Activated CD4-positive, alpha-beta T cell treated with anti-CD3 and anti-CD28 coated beads for 4 hours (primary cell): ENCODE measurements at places on chromosomes 11 and 22.
A peak's percentile ranks its signal among the peaks of the same experiment; 100 is the strongest.

DNA sequence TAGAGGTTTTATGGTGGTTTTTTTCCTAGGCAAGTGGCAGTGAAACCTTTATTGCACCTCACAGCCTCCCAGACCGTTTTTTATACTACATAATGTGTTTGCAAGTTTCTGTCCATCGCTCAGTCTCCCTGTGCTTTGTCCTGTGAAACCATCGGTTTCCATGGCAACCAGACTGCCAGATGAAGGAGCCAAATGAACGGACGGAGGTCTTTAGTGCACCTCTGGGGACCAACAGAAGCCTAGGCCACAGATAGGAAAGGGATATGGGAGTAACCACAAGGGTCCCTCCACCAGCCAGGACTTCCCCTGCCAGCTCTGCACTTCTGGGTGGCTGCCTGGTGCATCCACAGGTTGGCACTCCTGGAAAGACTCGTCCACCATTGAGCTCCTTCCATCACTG lies 165.0 kb downstream of the CHST1 start:
- DNase-seq = no peak

GRCh38 chr11:18706330-18707243 lies 8.0 kb downstream of the TMEM86A start:
- peak; percentile 57 for DNase-seq

DNA sequence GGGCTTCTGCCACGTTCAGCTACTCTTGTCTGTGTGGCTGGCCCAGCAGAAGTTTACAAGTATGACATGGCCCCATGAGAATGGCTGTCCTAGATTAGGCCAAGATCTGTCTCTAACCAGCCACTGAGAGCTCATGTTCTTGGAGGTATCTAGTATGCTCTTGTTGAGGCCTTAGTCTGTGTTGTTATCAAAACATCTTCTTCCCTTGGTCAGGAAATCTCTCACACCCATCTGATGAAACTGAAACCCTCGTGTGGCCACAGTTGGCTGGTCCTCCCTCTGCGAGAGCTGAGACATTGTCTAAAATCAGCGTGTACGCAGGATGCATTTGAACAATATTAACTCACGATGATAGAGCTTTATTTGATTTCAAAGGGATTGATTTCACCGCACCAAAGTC lies 109.0 kb upstream of the NNMT start:
- DNase-seq = no peak

GRCh38 chr11:34825315-34825669 lies 90.9 kb downstream of the APIP start:
- no peak for DNase-seq

DNA sequence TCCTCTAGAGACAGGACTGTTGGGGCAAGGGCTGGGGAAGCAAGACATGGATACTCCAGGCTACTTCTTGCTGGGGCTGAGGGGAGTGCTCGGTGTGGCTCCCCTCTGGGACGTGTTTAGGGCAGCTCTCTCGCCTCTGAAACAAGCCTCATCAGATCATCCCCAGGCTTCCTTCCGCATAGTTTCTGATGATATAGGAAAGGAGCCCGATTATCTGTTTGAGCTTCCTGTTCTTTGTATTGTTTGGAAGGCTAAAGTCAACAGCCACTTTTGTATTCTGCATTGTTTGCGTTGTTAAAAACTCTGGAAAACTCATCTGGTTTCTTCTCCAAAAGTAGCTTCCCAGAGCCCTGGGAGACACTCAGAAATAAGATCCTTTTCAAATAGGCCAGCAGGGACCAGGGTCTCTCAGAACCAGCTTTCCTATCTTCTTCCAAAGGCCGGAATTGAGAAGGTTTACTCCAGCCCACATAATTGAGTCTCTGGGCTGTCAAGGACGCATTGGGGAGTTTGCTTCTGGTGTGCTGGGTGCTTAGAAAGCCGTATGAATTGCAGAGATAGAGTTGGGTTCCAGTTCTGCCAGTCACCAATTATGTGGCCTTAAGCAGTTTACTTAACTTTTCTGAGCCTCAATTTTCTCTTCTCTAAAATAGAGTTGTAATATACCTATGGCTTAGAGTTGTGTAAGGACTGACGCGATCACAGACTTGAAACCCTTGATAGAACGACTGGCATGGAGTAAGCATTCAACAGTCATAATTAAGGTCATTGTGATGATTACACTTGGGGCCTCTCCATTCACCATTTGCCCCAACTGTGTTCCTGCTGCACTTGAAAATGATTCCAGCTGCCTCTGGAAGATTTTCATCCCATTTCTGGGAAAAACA lies 19.1 kb downstream of the CD44 start:
- no peak for DNase-seq

- DNase-seq = no peak
Measured at GRCh38 chr22:28282405-28283067, 363.5 kb upstream of the PITPNB start.

DNA sequence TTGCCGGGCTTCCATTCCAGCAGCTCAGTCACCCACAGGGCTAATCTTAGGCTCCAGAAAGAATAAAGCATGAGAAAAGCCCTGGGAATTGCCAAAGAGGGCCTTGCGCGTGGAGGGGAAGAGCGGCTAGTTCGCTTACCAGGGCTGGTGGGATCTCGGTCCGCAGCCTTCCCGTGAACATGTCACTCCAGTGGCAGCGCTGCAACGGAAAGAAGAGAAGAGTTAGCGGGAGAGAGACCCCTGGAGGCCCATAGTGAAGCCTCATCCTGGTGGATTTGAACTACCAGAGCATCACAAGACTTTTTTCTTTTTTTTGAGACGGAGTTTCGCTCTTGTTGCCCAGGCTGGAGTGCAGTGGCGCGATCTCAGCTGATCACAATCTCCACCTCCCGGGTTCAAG lies 18.0 kb downstream of the RANGAP1 start:
- DNase-seq = no peak

DNA sequence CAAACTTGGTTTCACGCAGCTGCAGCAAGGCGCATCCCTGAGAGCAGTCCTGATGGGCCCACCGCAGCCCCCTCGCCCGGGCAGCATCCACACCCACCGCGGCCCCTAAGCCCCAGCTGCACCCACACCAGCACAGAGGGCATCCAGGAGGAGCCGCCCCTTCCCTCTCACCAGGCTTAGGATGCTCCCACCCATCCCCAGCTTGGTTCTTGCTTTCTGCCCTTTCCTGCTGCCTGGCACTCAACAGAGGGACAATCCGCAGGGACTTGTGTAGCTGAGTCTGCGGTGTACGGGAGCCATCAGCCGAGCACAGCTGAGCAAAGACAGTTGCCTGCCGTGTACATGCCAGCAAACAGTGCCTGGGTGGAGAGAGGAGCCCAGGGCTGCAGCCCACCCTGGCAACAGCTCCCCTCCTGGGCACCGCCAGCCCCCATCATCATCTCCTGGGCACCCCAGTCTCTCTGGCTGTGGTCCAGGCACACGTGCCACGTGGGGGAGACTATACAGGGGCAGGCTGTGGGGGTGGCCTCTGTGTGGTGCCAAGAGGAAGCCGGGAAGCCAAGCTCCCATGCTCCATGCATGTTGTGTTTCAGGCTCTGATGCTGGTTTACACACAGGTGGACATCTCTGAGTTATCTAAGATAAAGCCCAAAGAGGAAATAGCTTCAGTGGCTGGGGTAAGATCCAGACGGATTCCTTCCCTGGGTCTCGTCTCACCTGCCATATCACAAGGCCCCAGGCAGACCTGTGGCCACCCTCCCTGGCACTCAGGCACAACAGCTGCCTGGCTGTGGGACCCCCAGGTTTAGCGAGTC lies 36.0 kb upstream of the GNB1L start:
- DNase-seq = no peak

DNA sequence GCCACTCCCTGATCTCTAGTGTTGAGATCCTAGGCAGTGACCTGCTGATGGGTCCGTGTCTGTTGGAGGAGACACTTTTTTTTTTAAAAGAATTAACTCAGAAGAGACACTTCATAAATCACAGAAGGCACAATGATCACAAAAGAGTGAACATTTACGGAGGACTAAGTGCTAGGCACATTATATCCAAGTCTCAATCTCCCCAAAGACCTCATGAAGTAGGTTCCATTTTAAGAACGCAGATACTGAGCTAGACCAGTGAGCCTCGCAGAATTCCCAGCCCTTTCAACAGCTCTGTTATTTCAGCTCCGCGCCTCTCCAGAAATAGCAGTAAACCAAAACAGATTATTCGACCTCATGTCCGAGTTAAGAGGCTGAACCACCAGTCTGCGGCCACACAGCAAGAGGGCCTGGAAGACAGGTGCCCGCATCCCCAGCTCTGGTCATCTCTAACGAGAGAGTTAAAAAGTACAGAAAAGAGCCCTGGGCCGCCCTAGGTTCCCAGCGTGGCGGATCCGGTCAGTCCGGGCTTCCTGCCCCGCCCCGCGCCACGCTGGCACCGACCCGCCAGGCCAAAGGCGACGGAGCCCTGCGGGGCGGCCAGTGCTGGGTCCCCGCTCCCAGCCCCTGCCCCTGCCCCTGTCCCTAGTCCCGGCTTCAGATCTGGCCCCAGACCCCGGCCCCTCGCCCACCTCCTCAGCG lies 612 bp downstream of the XBP1 start:
- no peak for DNase-seq

- DNase-seq = no peak
Measured at GRCh38 chr11:108414958-108415357, 52.4 kb downstream of the C11orf65 start.

DNA sequence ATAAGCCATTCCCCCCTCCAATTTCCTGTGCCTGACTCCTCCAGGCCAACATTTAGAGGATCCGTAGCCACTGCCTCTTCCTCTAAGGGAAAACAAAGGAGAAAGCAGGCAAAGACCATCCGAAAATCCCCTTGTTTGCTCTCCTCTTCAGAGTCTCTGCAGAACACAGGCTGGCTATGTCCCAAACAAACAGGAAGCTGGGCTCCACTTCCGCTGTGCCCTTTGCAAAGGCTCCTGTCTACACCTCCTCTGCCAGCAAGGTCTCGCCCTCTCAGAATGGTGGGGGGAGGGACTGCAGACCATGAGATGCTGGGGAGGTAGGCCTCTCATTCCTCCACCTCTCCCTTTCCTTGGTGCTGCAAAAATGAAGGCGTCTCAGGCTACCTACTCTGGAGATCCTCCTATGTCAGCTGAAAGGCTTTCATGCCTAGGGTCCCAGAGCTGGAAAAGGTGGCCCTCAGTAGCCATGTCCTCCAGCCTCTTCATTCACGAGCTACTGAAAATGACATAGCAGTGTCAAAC lies 596.2 kb downstream of the BUD13 start:
- DNase-seq = no peak

- no peak for DNase-seq
Measured at GRCh38 chr11:77073328-77074001, 6.7 kb downstream of the CAPN5 start.

- DNase-seq = no peak
Measured at GRCh38 chr11:5514841-5515240, 1.7 kb downstream of the UBQLNL start.

- no peak for DNase-seq
Measured at GRCh38 chr22:23068832-23069385, 1.4 kb upstream of the GNAZ start.

DNA sequence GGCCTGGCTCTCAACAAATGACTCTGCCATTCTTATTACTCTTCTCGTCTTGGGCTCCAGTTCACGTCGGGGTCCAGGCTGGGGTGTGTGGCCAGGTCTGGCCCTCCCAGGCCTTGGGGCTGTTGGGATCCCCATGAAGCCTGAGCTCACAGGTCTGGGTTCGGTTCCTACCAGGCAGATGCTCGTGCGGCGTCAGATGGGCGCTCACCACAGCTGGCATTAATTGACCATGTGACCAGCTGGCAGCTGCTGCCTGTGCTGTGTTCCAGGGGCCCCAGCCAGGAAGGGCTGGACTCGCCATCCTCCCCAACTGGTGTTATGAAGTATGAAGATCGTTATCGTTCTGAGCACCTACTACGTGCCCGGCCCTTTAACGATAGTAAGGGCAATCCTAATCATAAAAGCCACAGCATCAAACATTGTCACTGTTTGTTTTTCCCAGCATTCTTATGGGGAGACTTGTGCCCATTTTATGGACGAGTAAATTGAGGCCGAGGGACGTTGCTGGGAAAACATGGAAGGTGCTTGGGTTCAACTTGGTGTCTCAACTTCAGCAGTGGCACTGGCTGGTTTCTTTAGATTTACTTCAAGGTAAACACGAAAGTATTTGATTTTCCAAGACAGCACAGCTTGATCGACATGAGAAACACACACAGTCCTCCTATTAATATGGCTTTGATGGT lies 26.8 kb upstream of the CACNG2 start:
- no peak for DNase-seq

DNA sequence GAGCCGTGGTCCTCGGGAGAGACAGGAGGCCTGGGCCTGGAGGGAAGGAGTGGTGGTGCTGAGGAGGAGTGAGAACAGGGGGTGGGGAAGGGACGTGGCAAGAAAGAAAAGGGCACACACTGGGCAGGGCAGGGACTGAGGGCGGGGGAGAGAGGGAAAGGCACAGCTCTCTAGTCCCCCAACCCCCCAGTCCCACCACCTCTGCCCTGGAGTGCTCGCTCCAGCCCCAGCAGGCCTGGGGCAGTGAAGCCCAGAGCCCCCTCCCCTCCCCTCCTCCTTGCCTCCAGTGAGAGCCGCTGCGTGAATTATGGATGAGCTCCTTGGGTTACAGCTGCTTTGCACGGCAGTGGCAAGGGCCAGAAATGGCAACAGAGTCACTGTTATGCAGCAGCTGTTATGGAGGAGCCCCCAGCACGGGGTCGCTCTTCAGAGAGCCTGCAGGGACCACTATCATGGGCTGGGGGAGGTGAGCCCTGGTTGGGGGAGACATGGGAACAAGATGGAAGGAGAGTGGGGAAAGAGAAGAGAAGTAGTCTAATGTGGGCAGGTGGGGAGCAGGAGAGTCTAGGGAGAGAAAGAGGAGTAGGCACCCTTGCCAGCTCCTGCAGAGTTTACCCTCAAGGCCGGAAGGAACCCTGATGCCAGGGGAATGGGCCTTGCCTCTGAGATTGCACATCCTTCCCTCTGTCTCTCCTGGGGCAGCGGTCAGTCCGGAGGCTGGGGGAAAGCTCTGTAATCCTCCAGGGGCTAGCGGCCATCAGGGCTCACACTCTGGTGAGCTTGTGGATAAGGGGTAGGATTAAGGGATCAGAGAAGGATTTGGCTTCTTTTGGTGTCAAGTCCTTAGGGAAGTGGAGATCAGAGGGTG lies 3.6 kb downstream of the RTN4RL2 start:
- DNase-seq = no peak

- no peak for DNase-seq
Measured at GRCh38 chr11:17774232-17775034, 39.9 kb downstream of the KCNC1 start.

GRCh38 chr11:30358536-30358935 lies 35.6 kb downstream of the ARL14EP start:
- DNase-seq = no peak

DNA sequence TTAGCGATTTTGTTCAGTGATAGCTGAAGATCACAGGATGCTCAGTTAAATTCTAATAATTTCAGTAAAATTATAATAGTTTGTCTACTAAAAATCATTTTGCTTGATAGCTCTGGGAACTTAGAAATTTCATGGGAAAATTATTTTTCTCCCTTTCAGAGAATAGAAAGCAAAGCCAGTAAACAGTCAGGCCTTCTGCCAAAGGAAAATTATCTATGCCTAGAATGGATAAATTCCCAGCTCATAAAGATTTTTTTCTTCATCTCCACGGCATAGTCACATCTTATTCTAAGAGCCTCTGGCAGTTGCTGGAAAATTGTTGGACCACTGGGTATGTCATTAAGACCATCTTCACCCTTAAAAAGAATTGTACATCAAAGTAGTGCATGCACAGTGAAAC lies 169.6 kb upstream of the ANO3 start:
- DNase-seq = no peak

GRCh38 chr11:1732418-1733008 lies 17.9 kb downstream of the IFITM10 start:
- DNase-seq = no peak
